ENCODE measurements at places on chromosomes 6 and 20. TPM values are rescaled to one million over a fixed set of nuclear protein-coding genes. Genes with fewer than 3 reads are reported as not detected.

- no peak for DNase-seq
- H3K36me3 ChIP-seq: no peaks in the 10 kb centered on the region
Observed at GRCh38 chr6:76706631-76707030, 634.2 kb upstream of the IMPG1 start.

- DNase-seq: no peak
- no peak overlapping the region for H3K27ac ChIP-seq
- no peaks in the 10 kb centered on the region for H3K4me1 ChIP-seq
- H3K36me3 ChIP-seq: no peaks in the 10 kb centered on the region
Observed at GRCh38 chr6:2756687-2757224, 6.0 kb upstream of the MYLK4 start.

GRCh38 chr6:142440600-142441293 lies 138.9 kb downstream of the ADGRG6 start:
- peak; percentile 33 for DNase-seq
- no peak overlapping the region for H3K4me3 ChIP-seq
- no peaks in the 10 kb centered on the region for H3K36me3 ChIP-seq
- peaks cover 17% of the 10 kb centered on the region for H3K4me1 ChIP-seq

DNA sequence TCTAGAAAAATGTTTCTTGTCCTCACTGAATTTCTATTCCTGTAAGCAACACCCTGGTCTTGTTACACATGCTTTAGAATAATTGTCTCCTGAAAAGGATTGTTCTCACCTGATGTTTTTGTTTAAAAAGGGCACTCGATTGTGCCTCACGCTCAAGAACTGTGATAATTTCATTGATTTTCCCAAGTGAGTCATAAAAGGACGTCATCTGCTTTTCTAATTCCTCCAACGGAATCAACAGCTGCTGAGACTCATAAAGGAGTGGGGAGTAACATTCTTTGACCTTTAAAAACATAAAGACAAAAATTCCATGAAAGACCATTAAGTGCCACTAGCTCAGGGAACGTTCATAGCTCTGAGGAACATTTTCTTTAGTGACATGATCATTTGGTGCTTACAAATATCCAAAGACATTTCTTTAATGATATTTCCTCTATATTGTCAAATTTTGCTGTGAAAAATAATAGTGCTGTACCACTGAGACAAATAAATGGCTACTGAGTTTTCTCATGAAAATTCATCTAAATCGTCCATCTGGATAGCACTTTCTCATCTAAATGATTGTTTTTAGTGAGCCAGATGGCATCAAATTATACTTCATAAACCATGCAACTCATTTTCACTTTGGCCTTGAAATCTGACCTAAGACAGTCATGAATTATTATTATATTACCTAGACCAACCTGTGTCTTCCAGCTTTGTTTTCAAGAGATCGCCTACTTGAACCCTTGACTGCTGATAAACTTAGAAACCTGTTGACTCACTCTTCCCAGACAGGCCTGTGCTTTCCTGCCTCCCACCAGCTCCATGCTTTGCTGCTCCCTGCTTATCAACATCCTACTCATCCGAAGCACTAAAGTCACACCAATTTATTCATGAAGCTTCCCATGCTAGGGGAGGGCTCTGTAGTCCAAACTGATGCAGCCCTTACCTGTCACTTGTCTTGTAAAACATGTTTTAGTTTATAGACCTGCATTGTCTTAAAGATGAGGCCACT lies 178.2 kb downstream of the SYNE1 start:
- H3K4me1 ChIP-seq: peaks cover 4% of the 10 kb centered on the region
- H3K27ac ChIP-seq: no peak overlapping the region
- H3K27me3 ChIP-seq: no peaks in the 10 kb centered on the region
- H3K36me3 ChIP-seq: no peaks in the 10 kb centered on the region

- no peaks in the 10 kb centered on the region for H3K36me3 ChIP-seq
- H3K4me3 ChIP-seq: no peak overlapping the region
- H3K27me3 ChIP-seq: no peaks in the 10 kb centered on the region
- DNase-seq: no peak
Observed at GRCh38 chr20:19727251-19727847, 30.7 kb upstream of the RIN2 start.

DNA sequence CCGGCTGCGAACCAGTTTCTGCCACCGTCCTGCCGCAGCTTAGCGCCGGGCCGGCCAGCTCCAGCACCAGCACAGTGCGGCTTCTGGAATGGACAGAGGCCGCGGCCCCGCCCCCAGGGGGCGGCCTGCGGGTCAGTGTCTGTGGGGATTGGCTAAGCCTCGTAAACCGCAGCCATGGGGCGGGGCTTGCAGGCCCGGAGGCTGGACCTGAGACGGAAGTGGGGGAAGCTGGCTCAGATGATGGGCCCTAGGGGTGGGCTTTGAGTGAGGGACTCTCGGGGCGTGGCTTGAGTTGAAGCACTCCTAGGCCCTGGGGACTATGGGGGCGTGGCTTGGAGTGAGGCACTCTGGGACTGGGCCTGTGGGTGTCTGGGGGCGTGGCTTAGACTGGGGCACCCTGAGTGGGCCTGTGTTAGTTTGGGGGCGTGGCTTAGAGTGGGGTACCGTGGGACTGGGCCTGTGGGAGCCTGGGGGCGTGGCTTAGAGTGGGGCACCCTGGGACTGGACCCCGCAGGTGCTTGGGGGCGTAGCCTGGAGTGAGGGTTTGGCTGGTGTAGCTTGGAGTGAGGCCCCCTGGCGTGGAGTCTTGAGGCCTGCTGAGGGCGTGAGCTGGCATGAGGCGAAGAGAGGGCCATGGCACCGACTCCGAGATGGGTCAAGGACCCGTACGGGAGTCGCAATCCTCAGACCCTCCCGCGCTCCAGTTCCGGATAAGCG lies 6.6 kb downstream of the L3MBTL1 start:
- DNase-seq: peak; percentile 98
- H3K4me3 ChIP-seq: peak overlapping the region; percentile 63
- no peaks in the 10 kb centered on the region for H3K4me1 ChIP-seq
- H3K36me3 ChIP-seq: no peaks in the 10 kb centered on the region
- no peaks in the 10 kb centered on the region for H3K27me3 ChIP-seq

GRCh38 chr6:938271-938905 lies 245.4 kb upstream of the EXOC2 start:
- H3K27ac ChIP-seq: no peak overlapping the region
- H3K4me1 ChIP-seq: no peaks in the 10 kb centered on the region

DNA sequence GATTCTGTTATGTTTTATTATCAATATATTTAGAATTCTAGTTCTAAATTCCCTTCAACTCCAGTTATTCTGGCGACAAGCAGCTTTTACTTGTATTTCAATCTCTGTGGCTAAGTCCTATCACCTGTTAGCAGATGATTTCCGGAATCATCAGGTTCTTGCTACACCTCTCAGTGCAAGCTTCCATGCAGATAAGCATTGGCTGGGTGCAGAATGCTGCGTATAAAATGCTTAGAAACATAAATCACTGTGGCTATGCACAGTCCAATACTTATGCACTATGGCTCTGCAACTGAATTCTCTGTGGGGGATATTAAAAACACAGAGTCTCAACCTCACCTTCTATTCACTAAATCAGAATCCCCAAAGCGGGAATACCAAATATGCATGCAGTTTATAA lies 720.0 kb downstream of the EYS start:
- H3K27me3 ChIP-seq: no peaks in the 10 kb centered on the region
- H3K27ac ChIP-seq: no peak overlapping the region
- no peak overlapping the region for H3K4me3 ChIP-seq
- no peaks in the 10 kb centered on the region for H3K36me3 ChIP-seq

GRCh38 chr6:41713159-41713649 lies 22.2 kb downstream of the TFEB start:
- no peak for DNase-seq
- peaks cover 29% of the 10 kb centered on the region for H3K4me1 ChIP-seq
- no peaks in the 10 kb centered on the region for H3K27me3 ChIP-seq
- no peak overlapping the region for H3K4me3 ChIP-seq
- H3K27ac ChIP-seq: no peak overlapping the region

GRCh38 chr6:78363688-78364087 lies 503.7 kb upstream of the IRAK1BP1 start:
- H3K4me1 ChIP-seq: no peaks in the 10 kb centered on the region
- no peak for DNase-seq
- H3K27ac ChIP-seq: no peak overlapping the region
- H3K36me3 ChIP-seq: no peaks in the 10 kb centered on the region
- H3K27me3 ChIP-seq: no peaks in the 10 kb centered on the region
- no peak overlapping the region for H3K4me3 ChIP-seq

DNA sequence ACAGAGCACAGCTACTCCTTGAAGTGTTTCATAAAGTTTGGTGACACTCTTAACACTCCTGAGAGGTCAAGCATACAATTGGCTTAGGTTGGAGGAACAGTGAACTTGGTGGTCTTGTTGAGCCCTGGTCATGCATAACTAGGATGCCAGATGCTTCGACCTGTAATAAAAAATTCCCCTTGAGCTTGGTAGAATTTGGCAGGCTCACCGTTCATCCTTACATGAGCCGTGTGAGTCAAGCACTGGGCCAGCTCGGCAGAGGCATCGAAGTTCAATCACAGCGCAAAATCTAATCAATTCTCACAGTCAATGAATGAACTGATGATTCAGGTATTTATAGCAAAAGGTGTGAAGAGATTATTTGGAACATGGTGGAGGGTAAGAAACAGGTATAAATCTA lies 33.7 kb downstream of the CYP24A1 start:
- no peak overlapping the region for H3K27ac ChIP-seq
- H3K27me3 ChIP-seq: no peaks in the 10 kb centered on the region
- H3K36me3 ChIP-seq: no peaks in the 10 kb centered on the region
- H3K4me1 ChIP-seq: no peaks in the 10 kb centered on the region

The ZC2HC1B gene
- total RNA-seq: not detected

The MROH8 gene
- 2.0 TPM for total RNA-seq

The SLC52A3 gene
- not detected for total RNA-seq

The PPP1R18 gene
- total RNA-seq: 49.3 TPM

Measured in A673 (cell line).